ENCODE measurements at places on chromosomes 7 and 10.

DNA sequence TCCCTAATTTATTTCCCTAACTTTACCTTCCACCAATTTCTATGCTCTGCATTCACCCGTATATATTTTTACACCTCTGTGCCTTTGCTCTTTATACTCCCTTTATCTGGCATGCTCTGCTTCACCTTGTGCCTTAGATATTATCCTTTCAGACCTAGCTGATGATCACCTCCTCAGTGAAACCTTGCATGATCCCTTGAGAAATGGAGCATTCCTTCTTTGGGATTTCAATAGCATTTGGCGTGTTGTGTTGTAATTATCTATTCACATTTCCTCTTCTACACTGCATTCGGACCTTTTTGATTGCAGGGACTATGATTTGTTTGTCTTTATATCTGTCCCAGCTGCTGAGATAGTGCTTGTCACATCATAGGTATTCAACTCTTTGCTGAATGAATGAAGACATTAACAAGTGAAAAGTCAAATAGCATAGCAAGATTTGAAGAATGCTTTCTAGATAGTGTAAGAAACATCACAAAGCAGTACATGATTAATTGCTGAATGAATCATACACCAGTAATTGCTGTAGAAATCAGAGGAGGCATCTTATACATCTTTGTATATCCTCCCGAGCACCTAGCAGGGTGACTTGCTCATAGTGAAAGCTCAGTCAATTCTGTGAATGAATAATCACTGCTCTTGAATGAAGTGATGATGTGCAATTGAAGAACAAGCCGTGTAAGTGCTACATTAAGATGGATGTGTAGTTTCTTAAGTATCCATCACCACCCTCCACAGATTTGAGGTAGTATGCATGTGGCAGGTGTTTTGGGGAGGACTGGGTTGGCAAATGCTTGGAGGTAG lies 2.0 kb upstream of the TM9SF3 start:
- no peak for DNase-seq

DNA sequence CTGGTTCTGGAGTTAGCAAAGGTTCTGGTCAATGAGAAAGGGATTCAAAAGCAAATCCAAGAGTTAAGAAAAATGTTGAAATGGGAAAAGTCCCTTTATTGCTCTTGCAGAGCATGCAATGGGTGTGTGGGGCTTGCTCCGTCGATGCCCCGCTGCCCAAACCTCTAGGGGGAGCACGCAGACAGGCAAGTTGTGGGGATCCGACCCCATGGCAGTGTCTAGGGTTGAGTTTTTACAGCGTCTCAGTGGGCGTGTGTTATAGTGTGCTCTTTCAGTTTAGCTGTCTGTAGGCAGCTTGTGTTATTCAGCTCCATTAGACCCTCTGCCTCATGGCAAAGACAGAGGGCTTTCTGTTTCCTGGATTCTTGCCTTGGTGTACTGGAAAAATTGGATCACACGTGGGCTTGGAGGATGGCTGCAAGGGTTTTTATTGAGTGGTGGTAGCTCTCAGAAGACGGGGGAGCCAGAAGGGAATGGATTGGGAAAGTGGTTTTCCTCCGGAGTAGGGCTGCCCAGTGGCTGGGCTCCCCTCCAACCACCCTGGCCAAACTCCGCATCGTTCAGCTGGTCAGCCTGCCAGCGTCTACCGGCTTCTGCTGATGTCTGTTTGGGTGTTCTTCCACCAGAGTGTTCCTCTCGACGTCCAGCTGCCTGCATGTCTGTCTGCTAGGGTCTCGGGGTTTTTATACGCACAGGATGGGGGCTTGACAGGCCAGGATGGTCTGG lies 102.3 kb upstream of the PLXDC2 start:
- no peak for DNase-seq

- DNase-seq, result no peak
Measured at GRCh38 chr7:131633342-131633843, 77.0 kb upstream of the PODXL start.

DNA sequence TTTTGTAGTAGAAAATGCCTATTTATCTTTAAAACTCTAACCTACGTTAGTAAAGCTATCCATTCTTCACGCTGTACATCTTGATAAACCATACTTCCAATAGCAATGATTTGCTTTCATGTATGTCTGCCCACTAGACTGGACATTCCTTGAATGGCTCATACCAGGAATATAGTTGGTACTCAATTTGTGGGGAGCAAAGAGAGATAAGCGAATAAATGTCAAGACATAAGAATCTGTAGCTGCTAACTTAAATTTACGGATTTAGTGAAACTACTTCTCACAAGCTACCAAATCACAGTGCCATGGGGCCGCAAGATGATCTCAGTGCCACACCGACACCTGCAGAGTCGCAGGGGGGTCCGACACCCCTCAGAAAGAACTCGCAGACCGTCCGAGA lies 763 bp upstream of the RALA start:
- no peak for DNase-seq

GRCh38 chr10:64037071-64037661 lies 516.0 kb downstream of the REEP3 start:
- no peak for DNase-seq

Data from stimulated activated CD4-positive, alpha-beta T cell treated with anti-CD3 and anti-CD28 coated beads, Interleukin-15, amount 100 ng/mL, for 1 hour (primary cell).